ENCODE measurements at places on chromosomes 11 and 22.

GRCh38 chr22:22997262-22997898 lies 72.9 kb upstream of the GNAZ start:
- no peak for DNase-seq

DNA sequence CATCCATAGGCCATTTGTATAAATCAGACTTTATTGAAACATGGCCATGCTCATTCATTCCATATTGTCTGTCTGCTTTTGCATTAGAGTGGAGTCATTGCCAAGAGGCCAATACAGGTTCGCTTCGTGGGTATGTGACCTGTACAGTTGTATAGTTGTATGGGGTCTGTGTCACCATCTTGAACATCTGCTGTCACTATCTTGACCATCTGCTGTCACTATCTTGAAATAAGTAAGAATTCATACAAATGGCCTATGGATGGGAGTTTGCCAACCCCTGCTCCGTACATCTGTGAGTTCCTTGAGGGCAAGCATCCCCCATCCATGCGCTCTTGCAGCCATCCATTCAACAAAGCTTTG lies 44.4 kb upstream of the ANO1 start:
- DNase-seq, result no peak

DNA sequence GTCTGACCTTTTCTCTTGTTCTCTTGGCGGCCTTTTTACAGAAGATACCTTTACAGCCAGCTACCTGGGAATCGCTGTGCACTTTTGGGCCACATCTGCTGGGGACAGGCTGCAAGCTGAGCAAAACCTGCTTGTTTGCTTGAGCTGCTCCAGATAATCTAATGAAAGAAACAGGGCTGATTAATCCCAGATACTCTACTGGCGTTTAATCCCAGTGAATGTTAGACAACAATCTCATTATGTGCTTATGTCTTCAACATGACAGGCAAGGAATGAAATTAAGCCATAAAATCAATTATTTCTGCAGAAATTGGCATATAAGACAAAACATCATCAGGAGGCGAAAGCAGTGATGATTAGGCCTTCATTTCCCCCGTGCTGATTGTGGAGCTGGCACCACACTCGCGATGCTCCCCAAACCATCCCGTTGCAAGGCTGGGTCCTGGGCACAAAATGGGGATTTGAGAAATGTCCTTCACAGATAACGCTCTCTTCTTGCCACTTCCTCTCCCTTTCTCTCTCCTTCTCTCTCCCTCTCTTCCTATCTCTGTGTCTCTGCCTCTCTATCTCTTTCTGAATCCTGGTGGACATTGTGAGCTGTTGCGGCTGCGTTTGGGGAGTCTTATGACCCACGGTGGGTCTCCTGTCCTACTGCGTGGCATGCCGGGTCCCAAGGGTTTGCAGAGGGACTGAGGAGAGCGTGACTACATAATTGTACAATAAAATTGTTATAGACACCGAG lies 1053.8 kb downstream of the TBC1D22A start:
- no peak for DNase-seq

DNA sequence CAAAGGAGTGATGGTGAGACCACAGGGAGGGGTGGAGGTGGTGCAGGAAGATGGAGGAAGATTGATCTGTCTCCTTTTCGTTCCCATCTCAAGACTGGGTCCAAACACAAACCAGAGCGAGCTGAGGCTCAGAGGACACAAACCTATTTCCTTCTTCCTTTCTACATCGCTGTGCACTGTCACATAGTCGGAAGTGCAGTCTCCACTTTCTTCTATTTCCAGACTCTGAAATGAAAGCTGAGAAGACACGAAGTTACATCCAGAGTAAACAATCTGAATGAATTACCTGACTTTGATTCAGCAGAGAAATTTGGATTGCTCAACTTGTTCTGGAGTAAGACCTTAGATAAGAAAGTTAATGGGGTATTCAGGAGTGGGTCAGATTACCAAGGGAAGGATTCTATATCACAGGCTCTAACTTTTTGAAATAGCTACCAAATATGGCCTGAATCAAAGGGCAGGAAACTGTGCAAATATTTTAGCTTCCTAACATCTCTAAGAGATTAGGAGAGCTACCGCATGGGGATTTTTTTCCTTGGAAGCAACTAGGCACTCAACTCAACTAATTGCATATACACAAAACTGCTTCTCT lies 14.4 kb downstream of the OVCH2 start:
- DNase-seq, result no peak

DNA sequence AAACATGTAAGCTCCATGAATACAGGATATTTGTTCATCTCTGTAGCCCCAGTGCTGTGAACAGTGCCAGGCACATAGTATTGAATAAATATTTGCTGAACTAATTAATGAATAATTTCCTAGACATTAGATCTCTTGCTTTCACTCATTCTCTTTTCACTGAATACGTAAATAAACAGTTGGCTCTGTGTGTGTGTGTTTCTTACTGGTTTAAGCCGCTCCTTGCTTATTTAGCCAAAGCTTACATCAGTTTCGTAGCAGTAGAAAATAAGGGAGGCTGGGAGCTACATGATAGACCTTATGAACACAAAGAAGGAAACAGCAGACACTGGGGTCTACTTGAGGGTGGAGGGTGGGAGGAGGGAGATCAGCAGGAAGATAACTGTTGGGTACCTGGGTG lies 17.2 kb downstream of the KREMEN1 start:
- DNase-seq, result no peak

GRCh38 chr11:62817129-62817528 lies 11.9 kb upstream of the NXF1 start:
- no peak for DNase-seq

- no peak for DNase-seq
Observed at GRCh38 chr11:86196913-86197312, 47.6 kb upstream of the EED start.

DNA sequence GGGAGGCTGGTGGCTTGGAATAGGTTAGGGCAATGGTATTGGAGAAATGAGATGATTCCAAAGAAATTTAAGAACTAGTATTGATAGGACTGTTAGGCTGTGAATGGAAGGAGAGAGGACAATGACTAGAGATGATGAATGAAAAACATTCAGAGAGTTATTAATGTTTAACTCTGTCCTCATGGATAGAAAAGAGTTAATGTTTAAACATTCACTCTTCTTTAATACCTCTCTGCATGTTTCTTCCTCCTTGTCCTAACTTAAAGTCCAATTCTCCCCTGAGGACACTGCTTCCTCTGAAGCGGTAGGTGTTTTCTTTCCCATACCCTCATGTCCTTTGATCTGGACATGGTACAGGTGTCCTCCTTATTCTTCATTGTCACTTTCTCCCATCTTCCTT lies 13.4 kb downstream of the CHEK1 start:
- no peak for DNase-seq

GRCh38 chr11:14645015-14645912 lies 1.7 kb downstream of the PDE3B start:
- no peak for DNase-seq

GRCh38 chr22:27352426-27352825 lies 449.1 kb downstream of the MN1 start:
- no peak for DNase-seq

GRCh38 chr11:128509621-128510389 lies 77.6 kb downstream of the ETS1 start:
- DNase-seq, result no peak

- DNase-seq, result no peak
Observed at GRCh38 chr11:2842876-2843275, 42.7 kb downstream of the CDKN1C start.

DNA sequence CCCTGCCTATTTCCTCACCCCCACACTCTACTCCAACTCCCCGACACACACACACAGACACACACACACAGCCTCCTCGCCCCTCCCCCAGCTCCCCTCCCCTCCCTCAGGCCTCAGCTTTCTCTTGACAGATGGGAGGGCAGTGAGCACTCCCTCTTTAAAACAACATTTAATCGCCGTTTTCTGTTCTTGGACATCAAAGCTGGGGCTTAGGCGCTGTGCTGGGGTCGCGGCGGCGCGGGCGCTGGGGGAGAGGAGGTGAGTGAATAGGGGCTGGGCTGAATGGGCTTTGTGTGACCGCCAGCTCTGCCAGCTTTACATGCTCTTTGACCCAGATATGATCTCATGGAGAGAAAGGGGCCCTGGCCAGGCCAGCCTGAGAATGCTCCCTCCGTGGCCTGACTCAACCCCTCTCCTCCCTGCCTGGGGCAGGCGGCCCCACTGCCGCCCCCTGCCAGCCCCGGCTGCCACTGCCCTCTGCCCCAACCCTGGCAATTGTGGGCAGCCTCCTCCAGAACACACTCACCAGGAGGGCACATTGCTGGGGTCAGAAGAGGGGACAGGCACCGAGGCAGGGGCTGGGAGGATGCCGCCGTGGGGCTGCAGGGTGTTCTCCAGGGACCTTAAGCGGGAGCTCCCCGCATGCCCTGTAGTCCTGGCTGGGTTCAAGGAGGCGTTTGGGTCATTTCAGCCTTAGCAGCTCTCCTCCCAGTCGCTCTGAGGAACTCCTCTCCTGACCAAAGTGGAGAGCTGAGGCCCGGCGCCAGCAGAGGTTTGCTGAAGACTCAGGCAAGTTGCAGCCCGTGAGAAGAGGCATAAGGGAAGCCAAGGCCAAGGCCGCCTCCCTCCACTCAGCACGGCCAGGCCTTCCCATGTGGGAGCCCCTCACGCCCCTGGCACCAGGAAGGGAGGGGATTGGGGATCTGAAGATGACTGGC lies 38.3 kb upstream of the NNMT start:
- no peak for DNase-seq

- no peak for DNase-seq
Observed at GRCh38 chr11:106418791-106419190, 341.3 kb downstream of the AASDHPPT start.
